ENCODE measurements at places on chromosomes 11 and 22.
A peak's percentile ranks its signal among the peaks of the same experiment; 100 is the strongest.

- DNase-seq = no peak
These were observed 23.4 kb downstream of the KIAA1671 start for GRCh38 chr22:24975813-24976341.

DNA sequence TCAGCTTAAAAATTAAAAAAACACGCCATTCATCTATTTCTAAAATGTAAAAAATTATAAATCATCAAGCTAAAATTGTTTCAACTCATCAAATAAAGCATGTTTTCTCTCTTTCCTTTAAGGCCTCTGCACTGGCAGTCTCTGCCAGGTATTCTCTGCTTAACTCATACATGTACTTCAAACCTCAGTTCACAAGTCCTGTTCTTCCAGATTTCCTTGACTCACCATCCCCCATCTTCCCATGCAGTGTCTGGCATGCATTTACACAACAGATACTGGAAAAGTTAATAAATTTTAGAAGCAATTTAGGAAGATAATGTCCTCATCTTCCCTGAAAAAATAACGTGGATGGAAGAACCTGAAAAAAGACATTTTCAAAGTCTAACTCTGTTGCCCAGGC, 32.5 kb downstream of the CSTF3 start:
- DNase-seq = no peak

GRCh38 chr11:75341612-75342011, 9.8 kb downstream of the ARRB1 start:
- DNase-seq = no peak

DNA sequence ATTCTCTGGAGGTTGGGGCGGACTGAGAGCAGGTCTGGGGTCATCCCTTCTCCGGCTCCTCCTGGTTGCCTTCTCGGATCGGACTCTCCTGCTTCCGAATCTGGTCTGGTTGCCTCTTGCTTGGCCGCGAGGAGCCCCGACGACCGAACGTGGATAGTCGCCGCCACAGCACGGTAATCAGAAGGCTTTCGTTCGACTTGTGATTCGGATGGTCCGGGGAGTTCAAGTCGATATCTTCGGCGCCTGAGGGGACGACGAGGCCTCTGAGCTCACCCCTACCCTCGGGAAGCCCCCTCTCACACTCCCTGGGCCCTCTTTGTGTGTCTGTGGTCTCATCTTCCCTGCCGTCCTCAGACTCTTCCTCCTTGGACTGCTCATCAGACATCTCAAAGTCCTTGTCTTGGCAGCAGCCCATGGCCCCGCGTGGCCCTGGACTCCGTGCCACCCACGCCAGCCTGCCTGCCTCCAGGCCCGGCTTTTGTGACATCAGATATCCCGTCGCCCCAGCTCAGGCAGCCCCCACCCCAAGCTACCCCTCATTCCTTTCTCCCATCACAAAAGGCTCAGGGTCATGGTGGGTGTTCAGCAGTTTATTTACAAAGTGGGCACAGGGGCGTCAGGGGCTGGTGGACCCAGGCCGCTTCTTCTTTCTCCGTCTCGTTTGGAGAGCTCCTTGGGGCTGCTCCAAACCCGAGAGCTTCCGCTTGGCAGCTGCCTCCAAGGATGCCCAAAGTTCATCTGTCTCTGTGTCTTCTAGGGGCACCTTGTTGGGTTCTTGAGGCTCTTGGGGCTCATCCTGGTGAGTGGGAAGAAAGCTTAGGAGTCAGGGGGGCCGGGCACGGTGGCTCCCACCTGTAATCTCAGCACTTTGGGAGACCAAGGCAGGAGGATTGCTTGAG, at the start of gene TEX54:
TEX54 (minus strand) TSS at position 506 of the 899 bp plus-strand sequence.
- no peak for DNase-seq

GRCh38 chr11:62804310-62805075, 747 bp downstream of the NXF1 start:
- peak; percentile 8 for DNase-seq

GRCh38 chr11:114562166-114562916, 2.7 kb upstream of the NXPE1 start:
- DNase-seq = peak; percentile 6

DNA sequence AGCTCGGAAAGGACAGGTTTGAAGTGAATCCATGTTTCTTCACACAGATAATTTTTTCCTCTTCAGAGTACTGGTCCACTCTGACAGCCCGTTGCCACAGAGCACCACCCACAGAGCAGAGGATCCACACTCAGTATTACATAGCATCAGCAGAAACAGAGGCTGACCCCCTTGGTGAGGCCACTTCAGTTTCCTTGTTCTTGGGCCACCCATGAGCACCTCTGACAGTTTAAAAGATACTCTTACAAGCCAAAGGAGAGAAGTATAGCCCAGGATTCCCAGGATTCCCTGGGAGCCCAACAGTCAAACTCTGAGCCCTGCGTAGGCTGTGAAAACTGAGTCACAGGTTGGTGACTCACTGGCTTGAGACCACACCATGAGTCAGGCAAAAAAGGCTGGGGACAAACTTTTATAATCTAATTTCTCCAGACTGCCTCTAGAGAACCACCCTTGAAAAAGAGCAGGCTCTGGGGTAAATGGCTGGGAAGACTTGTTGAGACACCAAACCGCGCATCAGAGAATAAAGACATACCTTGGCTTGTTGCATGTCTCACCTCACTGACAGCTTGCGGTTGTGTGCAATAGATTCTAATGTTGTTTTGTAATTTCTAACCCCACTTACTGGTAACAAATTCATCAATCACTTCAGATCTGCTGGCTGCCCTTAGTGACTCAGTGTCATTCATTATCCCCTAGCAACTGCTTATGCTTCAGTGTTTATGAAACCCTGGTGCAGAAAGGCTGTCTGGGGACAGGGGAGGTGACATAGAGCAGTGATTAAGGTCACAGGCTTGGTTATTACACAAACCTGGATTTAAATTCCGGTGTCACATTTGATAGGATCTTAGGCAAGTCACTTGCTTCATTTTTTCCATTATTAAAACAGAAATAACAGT, 56.9 kb upstream of the PRSS23 start:
- DNase-seq = peak; percentile 100

- no peak for DNase-seq
These were observed 674.7 kb downstream of the NTM start for GRCh38 chr11:132045107-132045506.

- no peak for DNase-seq
These were observed 22.2 kb downstream of the NUP50 start for GRCh38 chr22:45185718-45186514.

GRCh38 chr11:95304777-95305176, 73.8 kb upstream of the SESN3 start:
- DNase-seq = no peak

- peak; percentile 96 for DNase-seq
These were observed at the start of gene CTNND1 for GRCh38 chr11:57761301-57762234. TSS of gene CTNND1 (plus strand) at chr11:57761802. CDS start at chr11:57791479, 29,677 bp downstream.

DNA sequence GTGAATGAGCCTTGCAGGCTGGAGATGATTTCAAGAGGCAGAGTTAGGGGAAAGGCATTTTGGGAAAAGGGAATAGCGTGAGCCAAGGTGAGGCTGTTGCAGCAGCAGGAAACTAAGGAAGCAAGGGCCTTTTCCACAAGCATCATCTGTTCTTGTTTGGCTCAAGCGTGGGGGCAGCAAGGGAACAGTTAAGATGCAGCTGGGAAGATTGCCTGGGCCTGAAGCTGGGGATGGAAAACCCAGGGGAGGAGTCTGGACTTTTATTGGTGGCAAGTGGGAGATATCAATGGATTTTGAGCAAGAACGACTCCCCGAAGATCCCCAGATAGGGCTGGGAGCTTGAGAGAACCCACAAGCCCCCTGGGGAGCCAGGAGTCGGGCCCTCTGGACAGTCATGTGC, 27.3 kb upstream of the PICK1 start:
- no peak for DNase-seq

- no peak for DNase-seq
These were observed 1.0 kb downstream of the FJX1 start for GRCh38 chr11:35619116-35619854.

DNA sequence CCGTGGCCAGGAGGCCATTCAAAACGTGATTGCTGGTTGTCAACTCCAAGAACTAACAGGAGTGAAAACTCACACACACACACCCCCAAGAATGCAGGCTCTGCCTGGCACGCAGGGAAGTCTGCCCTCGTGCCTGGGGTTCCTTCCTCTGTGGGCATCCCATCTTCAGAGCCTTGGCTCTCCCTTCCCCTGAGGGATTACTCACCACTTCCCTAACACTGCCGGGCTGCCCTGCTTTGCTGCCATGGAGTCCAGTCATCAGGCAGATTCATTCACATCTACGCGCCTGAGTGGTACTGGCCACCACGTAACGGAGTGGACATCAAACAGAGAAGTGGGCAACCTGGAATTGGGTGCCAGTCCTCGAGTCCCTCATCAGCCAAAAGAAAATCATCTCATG, 120.7 kb upstream of the TMEM45B start:
- no peak for DNase-seq

DNA sequence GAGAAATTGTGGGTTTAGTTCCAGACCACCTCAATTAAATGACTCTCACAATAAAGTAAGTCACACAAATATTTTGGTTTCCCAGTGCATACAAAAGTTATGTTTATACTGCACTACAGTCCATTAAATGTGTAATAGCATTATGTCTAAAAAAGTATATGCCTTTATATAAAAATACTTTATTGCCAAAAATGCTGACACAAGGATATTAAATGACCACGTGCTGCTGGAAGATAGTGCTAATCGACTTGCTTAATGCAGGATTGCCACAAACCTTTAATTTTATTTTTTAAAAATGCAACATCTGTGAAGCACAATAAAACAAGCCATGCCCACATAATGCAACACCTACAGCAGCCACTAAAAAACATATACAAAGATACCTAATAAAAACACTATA, 27.0 kb downstream of the OR5AK2 start:
- DNase-seq = no peak

DNA sequence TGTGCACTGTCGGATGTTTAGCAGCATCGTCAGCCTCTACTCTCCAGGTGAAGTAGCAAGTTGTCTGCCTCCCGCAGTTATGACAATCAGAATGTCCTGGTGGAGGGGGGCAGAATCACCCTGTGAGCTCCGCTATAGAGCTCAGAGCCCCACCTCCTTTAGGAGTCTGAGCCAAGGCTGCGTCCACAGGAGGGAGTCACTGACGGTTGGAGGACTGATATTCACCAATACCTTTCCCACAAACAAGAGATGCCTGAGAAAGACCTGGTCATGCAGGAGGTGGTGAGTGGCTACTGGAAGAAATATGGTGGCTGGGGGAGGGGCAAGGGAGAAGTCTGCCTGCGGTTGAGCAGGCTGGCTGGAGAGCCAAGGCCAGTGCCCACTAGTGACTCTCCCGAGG, 41.7 kb upstream of the ADA2 start:
- no peak for DNase-seq

GRCh38 chr11:113014262-113015097, 53.3 kb downstream of the NCAM1 start:
- DNase-seq = no peak

- DNase-seq = no peak
These were observed 8.5 kb downstream of the PHOX2A start for GRCh38 chr11:72235351-72236057.

- DNase-seq = peak; percentile 17
These were observed 8.8 kb upstream of the PGR start for GRCh38 chr11:101138245-101138930.

- no peak for DNase-seq
These were observed 84.5 kb upstream of the CHRM4 start for GRCh38 chr11:46475926-46476545.

- DNase-seq = no peak
These were observed 179.4 kb upstream of the SNX19 start for GRCh38 chr11:131095511-131096185.

- DNase-seq = no peak
These were observed 71.4 kb downstream of the GAB4 start for GRCh38 chr22:16936625-16937024.

- no peak for DNase-seq
These were observed 156.8 kb downstream of the WNT11 start for GRCh38 chr11:76049511-76049910.

DNA sequence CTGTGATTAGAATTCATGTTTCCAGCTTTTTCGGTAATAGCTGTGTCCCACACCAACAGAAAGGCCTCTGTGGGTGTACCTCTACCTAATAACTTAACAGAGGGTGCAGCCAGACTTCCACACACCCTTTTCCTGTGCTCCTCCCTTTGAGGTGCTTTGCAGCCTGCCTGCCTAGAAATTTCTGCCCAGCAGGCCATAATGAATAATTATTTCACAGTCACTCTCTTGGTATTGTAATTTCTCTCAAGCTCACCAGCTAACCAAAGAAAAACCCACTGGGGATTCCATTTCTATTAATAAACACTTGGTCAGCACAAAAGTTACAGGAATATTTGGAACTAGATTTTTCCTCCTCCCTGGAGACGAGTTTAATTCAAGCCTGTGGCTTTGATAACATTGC, 13.3 kb downstream of the WT1 start:
- peak; percentile 22 for DNase-seq

DNA sequence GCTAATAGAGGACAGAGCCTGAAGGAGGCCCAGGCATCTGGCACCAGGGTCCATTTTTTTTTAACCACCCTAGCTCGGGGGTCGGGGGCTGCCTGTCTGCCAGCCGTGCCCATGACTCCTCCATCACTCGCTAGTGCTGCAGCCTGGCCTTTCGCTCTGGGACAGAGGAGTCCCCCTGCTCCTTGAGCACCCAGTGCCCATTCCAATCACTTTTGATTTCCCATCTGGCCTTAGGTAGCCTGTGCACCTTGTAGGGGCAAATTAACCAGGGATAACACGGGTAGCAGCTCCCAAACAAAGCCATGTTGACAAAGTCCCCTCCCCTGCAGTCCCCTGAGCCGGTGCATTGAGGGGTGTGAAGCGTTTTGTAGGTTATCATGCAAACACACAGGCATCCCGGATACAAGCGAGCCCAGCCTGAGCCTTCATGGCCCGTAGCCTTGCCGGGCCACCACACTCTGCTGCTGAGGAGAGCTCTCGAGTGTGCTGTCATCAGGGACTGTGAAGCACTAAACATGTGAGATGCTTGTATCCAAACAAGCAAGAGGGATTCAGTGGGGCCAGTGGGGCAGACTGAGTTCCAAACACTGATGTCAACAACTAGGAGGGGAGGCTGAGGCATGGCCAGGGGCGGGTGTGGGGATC, 208.7 kb downstream of the DSCAML1 start:
- no peak for DNase-seq

GRCh38 chr11:74683279-74683871, 47.9 kb downstream of the CHRDL2 start:
- no peak for DNase-seq

DNA sequence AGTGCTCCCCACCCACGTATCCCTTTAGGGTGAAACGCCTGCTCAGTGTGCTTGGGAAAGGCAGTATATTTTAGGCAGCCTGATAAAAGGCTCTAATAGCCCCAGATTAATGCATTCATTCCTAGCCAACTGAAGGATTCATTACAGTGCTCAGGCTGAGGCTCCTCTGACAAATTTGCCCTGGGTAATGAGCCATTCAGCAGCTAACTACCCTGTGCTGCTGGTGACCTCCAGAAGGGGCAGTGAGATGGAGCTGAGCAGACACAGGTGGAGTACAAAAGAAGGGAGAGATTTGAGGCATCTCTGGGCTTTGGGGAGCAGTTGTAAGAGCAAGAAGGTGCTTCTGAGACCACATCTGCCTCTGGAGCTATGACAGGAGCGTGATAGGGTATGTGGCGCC, 817.0 kb downstream of the NTM start:
- DNase-seq = no peak

DNA sequence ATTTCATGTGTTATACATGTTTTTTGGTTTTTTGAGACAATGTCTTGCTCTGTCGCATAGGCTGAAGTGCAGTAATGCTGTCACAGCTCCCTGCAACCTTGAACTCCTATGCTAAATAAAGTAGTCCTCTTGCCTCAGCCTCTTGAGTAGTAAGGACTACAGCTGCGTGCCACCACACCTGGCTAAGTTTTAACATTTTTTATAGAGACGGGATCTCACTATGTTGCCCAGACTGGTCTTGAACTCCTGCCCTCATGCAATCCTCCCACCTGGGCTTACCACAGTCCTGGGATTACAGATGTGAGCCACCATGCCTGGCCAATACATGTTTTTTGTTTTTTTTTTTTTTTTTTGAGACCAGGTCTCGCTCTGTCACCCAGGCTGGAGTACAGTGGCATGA, 33.9 kb downstream of the SWAP70 start:
- DNase-seq = no peak

Measured in kidney glomerular epithelial cell (primary cell).